Activated CD4-positive, CD25-positive, alpha-beta regulatory T cell (primary cell): ENCODE measurements at places on chromosomes 5 and 9.

DNA sequence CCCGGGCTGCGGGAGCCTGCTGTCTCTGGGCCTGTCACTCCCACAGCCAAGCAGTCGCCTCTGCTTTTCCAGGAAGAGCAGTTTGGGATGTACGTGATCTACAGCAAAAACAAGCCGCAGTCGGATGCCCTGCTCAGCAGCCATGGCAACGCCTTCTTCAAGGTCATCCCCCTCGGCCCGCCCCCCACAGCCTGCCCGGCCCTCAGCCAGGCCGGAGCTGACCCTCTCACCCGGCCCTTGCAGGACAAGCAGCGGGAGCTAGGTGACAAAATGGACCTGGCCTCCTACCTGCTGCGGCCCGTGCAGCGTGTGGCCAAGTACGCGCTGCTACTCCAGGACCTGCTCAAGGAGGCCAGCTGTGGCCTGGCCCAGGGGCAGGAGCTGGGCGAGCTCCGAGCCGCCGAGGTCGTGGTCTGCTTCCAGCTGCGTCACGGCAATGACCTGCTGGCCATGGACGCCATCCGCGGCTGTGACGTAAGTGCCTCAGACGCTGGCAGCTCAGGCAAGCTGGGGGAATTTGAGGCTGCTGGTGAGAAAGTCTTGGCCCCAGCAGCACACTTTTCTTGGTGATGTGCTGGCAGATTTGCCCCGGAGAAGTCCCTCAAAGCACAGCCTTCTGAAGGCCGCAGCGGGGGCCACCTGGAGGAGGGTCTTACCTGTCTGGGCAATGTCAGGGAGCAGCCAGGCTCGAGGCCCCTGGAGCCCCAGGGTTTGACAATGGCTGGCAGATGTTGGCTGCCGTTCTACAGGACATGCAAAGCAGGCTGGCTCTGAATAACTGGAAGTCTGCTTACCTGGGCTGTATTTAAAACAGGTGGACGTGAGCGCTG, 20.1 kb upstream of the LRRC14B start:
- DNase-seq: no peak

DNA sequence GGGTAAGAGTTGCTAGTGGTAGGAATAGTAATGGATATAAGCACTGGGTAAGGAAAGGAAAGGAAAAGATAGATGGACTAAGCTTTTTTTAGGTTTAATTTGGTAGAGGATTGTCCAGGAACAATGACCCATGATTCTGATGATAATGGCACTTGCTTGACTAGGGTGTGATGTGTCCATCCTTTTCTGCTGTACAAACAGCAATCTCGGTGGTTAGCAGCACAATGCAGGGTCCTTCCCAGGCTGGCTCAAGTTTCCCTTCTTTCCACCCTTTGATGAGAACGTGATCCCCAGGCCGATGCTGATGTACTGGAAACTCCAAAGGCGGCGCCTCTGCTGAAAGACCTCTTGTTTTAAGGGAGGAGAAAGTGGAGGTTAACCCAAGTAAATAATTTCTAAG, 105.3 kb downstream of the TMEM167A start:
- DNase-seq: no peak

- DNase-seq: no peak
These were observed 137.5 kb downstream of the RGS3 start for GRCh38 chr9:113600871-113601614.

- no peak for DNase-seq
These were observed 772.1 kb upstream of the CDH9 start for GRCh38 chr5:27810458-27810857.

DNA sequence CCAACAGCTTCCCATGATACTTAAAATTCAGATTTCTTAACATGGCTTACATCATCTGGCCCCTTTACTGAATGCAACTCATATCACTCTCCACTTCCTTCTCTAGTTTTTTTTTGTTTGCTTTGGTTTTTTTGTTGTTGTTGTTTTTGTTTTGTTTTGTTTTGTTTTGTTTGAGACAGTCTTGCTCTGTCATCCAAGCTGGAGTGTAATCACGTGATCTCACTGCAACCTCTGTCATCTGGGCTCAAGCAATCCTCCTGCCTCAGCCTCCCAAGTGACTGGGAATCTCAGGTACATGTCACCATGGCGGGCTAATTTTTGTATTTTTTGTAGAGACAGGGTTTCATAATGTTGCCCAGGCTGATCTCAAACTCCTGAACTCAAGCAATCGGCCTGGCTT, 41.4 kb downstream of the CPLANE1 start:
- DNase-seq: no peak

- no peak for DNase-seq
These were observed 37.7 kb downstream of the UBAP2 start for GRCh38 chr9:34010979-34011378.

DNA sequence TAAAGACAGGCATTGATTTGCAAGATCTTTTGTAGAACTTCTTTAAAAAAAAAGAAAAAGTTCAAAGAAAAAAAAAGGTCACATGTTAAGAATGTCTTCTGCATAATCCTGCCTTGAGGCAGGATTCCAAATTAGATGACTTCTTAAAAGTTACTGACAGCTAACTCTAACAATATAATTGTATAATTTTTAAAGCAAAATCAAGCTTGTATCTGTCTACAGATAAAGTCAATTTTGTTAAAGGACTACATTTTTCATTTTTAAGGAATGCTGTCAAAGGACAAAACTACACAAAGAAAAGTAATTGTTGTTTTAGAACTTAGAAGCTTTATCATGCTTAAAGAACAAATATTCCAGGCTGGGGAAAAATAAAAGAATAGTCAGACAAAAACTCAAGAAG, 57.8 kb downstream of the MPDZ start:
- no peak for DNase-seq

DNA sequence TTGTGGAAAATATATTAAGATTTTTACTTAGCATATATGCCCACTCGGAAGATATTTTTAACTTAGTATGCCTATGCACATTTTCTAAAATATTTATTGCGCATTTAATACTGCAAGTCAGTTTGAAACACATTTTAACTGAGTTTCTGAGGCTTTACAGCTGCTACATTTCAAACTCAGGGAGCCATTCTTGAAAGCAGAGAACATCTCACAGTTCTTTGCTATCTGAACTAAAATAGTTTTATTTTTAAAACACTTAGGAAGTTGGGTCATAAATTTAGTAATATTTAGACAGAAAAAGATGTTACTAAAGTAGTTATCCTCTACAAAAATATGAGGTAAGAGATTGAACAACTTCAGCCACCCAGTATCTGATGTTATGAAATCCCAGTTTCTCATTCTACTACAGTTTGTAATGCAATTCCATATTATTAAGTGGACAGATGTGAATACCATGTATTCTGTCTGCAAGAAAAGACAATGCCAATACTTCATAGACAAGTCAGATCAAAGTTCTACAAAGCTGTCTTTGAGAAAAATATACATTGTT, 409.9 kb upstream of the EDIL3 start:
- no peak for DNase-seq

- no peak for DNase-seq
These were observed 268.2 kb downstream of the ZNF608 start for GRCh38 chr5:124478264-124478663.

DNA sequence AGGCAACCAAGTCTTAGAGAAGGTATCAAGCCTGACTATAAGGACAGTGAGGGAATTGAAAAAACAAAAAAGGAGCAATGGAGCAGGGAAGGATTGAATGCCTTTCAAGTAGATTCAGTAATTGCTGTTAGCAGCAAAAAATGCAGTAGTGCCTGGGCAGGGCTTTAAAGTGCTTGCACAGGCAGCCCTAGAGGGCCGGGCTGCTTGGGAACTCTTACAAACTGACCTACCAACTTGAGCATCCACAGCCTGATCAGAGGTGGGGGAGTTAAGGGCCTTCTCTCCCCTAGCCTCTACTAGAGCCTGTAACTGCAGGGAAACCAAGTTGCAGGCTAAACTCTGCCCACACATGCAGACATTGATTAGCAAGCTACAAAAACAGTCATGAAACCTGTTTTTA, 19.4 kb downstream of the FXN start:
- no peak for DNase-seq

DNA sequence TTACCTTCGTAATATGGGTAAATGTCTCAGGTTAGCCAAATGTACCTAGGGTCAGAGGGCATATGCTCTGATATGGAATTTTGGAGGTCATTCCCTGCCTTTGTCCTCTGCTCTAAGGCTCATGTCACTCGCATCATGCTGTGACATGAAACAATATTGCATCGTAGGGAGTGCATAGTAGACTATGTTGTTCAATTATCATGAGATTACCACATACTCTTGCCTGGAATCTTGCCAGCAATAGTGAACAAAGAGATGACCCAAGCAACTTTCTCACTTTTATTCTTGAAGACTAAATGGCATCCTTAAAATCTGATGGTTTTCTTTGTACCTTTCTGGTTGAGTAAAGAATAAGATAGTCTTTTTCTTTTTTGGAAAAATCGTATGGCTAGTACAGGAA, 27.6 kb downstream of the ZNF462 start:
- no peak for DNase-seq

DNA sequence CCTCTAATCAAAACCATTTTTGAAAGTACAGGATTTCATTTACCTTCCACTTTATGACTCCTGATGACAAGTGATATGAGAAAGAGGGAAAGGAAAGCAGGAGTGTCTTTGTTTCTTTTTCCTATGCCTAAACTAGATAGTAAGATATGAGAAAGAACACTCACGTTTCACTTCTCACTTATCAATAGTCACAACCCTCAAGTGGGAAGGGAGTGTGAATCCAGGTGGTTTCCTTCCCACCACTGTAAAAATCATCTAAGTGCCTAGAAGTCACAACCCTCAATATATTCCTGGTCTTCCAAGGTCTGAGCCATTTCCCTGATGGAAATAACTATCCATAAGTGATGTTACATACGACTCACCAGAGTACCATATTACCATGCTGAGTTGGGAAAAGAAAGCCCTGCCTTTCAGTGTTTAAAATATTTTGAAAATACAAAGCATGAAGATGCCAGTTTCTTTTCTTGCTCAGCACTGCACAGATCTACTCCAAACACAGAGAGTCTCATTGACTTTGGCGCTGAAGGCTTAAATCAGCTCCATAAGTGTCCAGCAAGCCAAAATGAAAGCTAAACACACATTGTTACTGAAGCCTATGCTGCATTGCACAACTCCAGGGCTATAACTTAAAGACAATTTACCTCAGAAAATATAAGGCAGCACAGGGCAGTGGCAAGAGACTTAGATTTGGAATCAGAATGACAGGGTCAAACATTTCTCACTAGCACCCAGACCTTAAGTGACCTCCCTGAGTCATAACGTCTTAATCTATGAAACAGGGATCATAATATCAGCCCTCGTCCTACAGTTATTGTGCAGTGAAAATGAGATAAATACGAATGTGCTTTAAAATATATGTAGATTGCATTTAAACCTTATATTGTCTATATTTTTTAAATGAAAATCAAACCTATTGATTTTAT, 301.2 kb downstream of the KIAA0825 start:
- no peak for DNase-seq

GRCh38 chr5:78467752-78468357, 107.4 kb downstream of the SCAMP1 start:
- no peak for DNase-seq

DNA sequence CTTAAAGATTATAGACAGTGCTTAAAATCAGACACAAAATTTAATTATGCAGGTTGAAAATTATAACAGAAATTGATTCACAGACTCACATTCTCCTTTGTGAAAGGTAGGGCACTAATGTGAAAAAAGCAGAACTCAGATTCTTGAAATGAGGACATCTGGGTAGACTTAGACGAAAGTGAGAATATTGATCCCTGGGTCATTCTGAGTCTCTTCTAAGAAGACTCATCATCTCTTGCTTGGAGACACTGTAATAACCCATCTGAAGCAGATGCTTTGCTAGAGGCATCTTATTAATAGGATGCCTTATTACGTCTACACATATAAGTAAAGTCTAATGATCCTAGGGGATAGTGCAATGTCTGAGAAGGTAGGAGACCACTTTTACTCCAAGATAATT, 274.4 kb downstream of the HINT1 start:
- DNase-seq: no peak

DNA sequence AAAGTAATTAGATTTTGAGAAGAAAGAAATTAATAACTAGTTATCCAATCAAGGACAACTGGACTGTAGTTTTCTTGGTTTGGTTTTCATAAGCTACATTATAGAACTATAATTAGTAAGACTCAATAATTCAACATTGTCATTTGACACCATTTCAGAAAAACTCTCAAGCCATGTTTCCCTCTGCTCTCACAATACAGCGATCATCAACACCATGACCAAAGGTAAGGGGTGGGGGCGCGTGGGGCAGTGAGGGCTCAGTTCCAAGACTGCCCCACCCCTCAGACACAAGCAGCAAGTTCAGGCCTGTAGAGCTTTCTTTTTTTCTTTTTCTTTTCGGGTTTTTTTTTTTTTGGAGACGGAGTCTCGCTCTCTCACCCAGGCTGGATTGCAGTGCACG, 6.4 kb downstream of the CMBL start:
- DNase-seq: no peak

DNA sequence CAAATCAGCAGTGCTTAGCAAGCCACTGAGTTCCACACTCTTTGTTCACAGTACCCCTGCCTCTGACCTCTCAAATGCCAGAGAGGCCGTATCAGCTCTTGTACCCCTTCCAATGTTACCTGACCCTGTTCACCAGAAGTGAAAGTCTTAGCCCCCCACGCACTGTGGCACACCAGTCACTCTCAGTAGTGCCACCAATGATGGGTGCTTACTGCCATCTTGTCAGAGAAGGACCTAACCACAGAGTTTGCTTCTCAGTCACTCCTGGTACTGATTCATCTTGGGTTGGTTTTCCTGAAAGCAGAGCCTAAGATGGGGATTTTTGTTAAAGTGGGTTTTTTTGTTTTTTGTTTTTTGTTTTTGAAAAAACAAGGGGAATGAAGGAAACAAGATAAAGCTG, 28.8 kb upstream of the PANK3 start:
- no peak for DNase-seq
